Osteocyte (in vitro differentiated cells): ENCODE measurements at places on chromosomes 16 and 17. TPM values are rescaled to one million over a fixed set of nuclear protein-coding genes. Genes with fewer than 3 reads are reported as not detected.

DNA sequence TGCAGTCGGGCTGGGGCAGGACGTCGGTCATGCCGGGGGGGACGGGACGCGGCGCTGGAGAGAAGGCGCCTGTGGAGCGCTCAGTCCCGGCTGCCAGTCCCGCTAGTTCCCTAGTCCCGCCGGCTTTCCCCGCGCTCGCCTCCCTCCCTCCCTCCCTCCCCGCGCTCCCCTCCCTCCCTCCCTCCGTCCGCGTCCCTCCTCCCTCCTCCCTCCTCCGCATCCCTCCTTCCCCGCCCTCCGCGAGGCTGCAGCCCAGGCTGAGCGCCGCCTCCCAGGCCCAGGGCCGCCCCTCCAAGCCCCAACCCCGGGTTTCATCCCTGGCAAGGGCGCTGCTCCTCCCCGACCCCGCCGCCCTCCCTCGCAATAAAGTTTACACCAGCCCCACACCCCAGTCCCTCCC, 34.8 kb downstream of the TIMM22 start:
- H3K4me3 ChIP-seq: no peak overlapping the region
- H3K27ac ChIP-seq: no peak overlapping the region
- no peaks in the 10 kb centered on the region for H3K27me3 ChIP-seq
- peaks cover 4% of the 10 kb centered on the region for H3K36me3 ChIP-seq

GRCh38 chr17:73481676-73482075, 162.6 kb downstream of the SDK2 start:
- H3K36me3 ChIP-seq: peaks cover 6% of the 10 kb centered on the region
- H3K27ac ChIP-seq: no peak overlapping the region
- DNase-seq: no peak
- no peak overlapping the region for H3K4me3 ChIP-seq
- no peaks in the 10 kb centered on the region for H3K27me3 ChIP-seq

- no peaks in the 10 kb centered on the region for H3K36me3 ChIP-seq
- H3K27ac ChIP-seq: no peak overlapping the region
- no peaks in the 10 kb centered on the region for H3K4me1 ChIP-seq
- DNase-seq: no peak
- H3K4me3 ChIP-seq: no peak overlapping the region
- H3K27me3 ChIP-seq: peaks cover 10% of the 10 kb centered on the region
Observed at GRCh38 chr16:28616636-28617035, 6.8 kb upstream of the SULT1A1 start.

CNTNAP4 gene
- total RNA-seq: not detected in 2 replicates

DNA sequence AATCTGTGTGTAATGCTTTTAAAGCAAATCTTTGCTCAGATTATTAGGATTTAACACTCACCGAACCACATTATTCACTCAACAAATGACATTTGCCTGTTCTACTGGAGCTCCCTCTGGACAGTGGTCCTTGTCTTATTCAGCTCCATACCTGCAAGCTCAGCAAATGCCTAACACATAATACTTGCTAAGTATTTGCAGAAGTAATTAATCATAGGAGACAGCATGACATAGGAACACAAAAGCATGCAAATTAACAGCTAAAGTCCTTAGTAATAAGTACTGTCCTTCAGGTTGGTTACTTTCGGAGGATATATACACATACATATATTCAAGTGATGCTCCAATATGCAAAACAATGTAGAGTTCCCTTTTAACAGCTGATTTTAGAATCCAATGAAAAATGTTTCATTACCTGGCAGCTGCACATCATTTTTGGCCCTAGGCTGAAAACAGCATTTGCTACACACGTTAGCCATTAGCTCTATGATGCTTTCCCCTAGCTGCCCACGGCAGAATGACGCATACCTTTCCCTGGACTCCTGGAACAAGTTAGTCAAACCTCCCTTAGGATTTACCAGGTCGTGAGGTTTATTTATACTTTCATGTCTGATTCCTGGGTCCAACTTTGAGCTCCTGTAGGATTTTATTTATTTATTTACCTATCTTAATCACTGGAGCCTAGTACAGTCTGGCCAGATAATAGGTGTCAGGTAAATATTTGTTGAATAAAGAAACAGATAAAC, 8.6 kb downstream of the BRD7 start:
- no peak overlapping the region for H3K27ac ChIP-seq
- peaks cover 23% of the 10 kb centered on the region for H3K36me3 ChIP-seq
- no peak for DNase-seq
- H3K4me3 ChIP-seq: no peak overlapping the region

GCGR gene
- total RNA-seq: not detected in 2 replicates

- H3K36me3 ChIP-seq: peaks cover 6% of the 10 kb centered on the region
- H3K27ac ChIP-seq: peak overlapping the region; percentile 75
- DNase-seq: no peak
- H3K4me1 ChIP-seq: peaks cover 18% of the 10 kb centered on the region
- H3K27me3 ChIP-seq: no peaks in the 10 kb centered on the region
Observed at GRCh38 chr16:53121661-53122060, 66.9 kb downstream of the CHD9 start.

GRCh38 chr16:23464196-23464595, 11.2 kb upstream of the COG7 start:
- H3K4me3 ChIP-seq: no peak overlapping the region
- peaks cover 27% of the 10 kb centered on the region for H3K36me3 ChIP-seq
- H3K4me1 ChIP-seq: no peaks in the 10 kb centered on the region
- no peaks in the 10 kb centered on the region for H3K27me3 ChIP-seq
- DNase-seq: no peak

PLA2G10 gene
- not detected in 2 replicates for total RNA-seq

TBC1D3B gene
- total RNA-seq: 11.7 and 12.6 TPM in 2 replicates

GRCh38 chr16:10266809-10267208, 84.6 kb upstream of the GRIN2A start:
- no peak overlapping the region for H3K4me3 ChIP-seq
- no peak overlapping the region for H3K27ac ChIP-seq
- DNase-seq: no peak
- H3K27me3 ChIP-seq: no peaks in the 10 kb centered on the region
- H3K36me3 ChIP-seq: no peaks in the 10 kb centered on the region

MYH11 gene
- total RNA-seq: 1.9 and 2.0 TPM in 2 replicates

GRCh38 chr17:53909802-53910201, 87.1 kb downstream of the KIF2B start:
- H3K27me3 ChIP-seq: no peaks in the 10 kb centered on the region
- no peak overlapping the region for H3K27ac ChIP-seq
- H3K36me3 ChIP-seq: no peaks in the 10 kb centered on the region
- no peak for DNase-seq
- no peaks in the 10 kb centered on the region for H3K4me1 ChIP-seq
- no peak overlapping the region for H3K4me3 ChIP-seq
